Kasumi-1 (cell line): ENCODE measurements at places on chromosomes 6 and 20.
A peak's percentile ranks its signal among the peaks of the same experiment; 100 is the strongest.

DNA sequence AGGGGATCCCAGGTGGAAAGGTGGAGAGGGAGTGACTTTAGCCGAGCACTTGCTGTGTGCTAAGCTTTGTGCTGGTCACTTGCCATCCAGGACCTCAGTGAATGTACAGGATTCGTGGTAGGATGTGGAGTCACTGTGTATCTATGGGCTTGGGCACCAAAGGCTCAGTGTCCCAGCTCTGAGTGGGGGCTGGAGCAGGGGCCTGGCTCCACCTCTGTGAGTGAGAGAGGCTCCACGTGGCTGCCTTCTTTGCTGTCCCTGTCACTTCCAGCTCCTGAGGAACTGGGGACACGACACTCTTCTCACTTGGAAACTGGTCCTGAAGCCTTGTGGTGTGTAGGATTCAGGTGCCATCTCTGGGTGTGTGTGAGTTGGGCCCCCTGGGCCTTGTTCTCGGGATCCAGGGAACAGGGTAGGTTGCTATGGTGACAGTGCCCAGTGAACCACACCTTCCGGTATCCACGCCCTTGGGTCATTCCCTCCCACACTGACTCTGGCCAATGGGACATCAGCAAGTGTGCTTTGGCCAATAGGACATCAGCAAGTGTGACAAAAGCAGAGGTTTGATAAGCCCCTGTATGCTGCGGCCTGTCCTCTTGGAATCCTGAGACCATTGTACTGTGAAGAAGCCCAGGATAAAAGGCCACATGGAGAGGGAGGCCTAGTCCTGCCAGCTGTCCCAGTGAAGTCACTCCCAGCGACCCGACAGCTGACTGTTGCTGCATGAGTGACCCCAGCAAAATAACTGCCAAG is 87.7 kb downstream of the CDH22 start:
- DNase-seq, result no peak

DNA sequence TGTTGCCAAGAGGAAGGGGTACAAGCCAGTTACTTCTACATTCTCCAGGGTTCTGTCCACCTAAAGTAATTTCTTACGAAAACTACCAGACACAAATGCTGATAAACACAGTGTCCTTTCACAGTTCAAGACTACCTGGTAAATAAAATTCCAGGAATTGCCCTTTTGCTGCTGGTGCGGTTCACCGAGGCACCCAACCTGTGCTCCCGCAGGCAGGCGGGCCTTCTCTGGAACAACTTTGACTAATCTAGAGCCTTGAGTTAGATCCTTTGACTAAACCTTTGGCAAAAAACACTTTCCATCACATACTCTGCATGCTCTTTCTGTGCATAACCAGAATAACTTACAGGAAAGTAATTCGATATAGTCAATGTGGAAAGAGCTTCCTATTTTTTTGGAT is 107.0 kb downstream of the HUS1B start:
- DNase-seq, result no peak

GRCh38 chr6:126550323-126550722 is 210.4 kb downstream of the CENPW start:
- no peak for DNase-seq

GRCh38 chr6:127148511-127148910 is 30.0 kb downstream of the RSPO3 start:
- DNase-seq, result no peak

DNA sequence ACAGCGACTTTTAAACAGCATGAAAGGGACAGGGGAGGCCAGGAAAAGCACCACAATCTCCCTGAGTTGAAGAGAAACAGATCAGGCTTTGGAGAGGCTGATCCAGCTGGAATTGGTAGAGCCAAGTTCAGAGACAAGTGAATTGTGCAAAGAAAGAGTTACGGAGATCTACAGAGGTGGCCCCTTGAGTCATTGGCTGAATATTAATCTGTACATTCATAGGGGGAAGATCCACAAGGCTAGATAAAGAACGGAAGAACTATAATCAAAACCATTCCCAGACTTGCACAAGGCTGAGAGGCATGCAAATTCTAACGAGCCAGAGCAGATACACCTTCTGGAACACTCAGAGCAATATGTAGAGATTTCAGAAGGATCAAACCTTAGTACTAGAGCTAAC is 14.2 kb upstream of the FOXQ1 start:
- DNase-seq, result no peak

DNA sequence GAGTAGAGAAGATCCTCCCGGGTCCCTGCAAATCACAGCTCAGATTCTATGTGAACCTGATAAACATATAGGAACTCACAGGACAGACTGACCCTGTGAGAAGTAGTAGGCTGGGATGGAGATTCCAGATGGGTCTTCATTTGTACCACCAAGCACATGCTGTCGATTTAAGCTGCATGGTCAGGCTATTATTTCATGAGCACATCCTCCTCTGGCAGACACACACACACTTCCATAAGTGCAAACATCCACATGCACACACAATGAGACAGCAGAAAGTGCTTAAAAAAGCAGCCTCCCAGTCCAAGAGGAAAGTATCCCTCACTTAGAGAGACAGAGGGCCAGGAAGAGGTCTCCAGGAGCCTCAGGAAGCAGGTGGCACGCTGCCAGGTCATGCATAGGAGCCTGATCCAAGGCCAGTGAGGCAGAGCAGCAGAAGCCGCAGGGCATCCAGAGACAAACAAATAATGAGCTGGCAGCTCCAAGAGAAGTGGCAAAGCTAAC is 131.8 kb downstream of the UNC5CL start:
- DNase-seq, result no peak

GRCh38 chr6:68740828-68741500 is 105.9 kb downstream of the ADGRB3 start:
- DNase-seq, result peak; percentile 69
